ENCODE measurements at places on chromosomes 5 and 9.

DNA sequence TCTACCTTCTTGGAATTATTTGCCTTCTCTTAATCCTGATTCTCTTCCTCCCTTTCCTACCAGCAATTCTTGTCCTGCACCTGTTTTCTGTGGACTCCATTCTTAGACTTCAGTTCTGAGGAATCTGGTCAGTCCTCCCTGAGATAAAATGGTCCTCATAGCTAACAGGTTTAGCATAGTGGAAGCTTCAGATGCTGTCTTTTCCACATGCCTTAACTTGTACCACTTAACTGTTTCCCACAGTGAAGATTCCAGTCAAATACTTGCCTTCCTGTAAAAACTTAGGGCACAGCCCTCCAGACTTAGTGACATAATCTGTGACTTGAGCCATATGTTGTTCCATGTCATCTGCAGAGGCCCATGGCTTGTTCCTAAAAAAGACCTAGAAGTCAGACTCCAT is 261.3 kb downstream of the CWC27 start:
- DNase-seq = no peak

GRCh38 chr9:72590824-72591223 is 69.4 kb downstream of the TMC1 start:
- no peak for DNase-seq

DNA sequence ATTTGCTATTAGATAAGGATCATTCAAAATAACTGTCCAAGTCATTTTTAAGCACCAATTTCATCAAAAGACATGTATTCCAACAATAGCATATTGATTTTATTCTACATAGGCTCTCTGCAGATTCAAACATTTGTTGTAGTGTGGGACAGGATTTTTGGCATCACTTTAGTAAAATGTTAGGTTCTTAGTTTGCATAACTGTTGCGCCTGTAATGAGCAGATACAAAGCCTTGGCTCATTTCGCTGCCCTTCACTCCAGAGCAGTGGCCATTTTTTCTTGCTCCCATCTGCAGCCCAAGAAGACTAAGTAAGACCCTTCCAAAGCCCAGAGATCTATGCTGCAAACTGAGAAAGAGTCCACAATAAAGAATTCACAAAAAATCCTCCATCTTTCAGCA is 446.0 kb upstream of the MPDZ start:
- no peak for DNase-seq

DNA sequence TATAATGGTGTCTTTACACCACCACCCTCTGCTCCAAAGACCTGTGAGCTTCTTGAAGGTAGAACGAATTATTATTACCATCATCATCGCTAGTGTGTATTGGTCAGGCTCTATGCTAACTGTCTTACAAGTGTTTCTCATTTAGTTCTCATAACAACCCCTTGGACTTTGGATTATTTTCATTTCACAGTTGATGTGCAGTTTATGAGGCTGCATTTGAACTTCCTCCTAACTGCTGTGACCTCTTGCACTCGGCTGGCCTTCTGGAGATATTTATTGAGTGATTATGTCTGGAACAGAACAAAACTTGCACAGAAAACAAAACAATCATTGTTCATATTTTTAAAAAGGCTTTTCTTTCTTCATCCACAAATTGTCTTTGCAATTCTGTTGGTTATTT is 306.3 kb upstream of the SGCD start:
- DNase-seq = no peak

GRCh38 chr5:99675974-99676373 is 747.2 kb upstream of the CHD1 start:
- DNase-seq = no peak

- DNase-seq = no peak
Measured at GRCh38 chr9:104589626-104590025, 9.6 kb downstream of the OR13C5 start.

DNA sequence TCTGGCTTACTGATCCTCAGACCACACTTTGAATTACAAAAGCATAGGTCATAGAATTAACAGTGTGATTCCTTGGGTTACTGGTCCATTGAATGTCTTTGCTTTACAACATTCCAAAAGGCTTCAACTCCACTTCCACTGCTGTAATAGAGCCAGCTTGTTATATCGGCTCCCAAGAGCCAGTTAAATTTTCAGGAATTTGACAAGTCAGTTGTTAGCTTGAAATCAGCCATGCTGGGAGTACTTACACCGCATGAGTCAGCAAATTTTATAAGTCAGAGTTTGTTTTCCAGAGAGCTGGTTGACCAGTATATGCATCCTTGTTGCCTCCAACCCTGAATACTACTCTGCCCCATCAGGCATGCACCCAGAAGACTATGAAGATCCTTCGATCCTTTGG is 73.1 kb downstream of the FOXB2 start:
- DNase-seq = no peak

- DNase-seq = no peak
Measured at GRCh38 chr5:156052656-156053055, 274.3 kb upstream of the SGCD start.

DNA sequence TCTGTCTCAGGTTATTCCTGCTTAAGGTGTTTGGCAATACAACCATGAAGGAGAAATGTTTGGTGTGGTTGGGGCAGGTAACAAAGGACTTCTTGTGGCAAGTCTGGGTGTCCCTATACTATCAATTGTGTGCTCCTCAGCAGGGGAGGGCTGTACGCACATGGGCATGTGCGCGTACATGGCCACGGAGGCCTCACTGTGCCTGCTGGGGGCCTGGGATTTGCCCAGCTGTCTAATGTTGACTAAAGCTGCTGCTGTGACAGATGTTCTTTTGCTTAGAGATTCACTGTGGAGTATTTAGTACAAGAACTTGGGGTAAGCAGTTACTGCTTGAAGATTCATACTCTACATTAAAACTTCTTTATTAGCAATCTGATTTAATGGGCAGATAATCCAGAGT is 97.5 kb downstream of the HSPA4 start:
- DNase-seq = no peak

GRCh38 chr9:75390951-75391350 is 302.6 kb downstream of the OSTF1 start:
- DNase-seq = no peak

DNA sequence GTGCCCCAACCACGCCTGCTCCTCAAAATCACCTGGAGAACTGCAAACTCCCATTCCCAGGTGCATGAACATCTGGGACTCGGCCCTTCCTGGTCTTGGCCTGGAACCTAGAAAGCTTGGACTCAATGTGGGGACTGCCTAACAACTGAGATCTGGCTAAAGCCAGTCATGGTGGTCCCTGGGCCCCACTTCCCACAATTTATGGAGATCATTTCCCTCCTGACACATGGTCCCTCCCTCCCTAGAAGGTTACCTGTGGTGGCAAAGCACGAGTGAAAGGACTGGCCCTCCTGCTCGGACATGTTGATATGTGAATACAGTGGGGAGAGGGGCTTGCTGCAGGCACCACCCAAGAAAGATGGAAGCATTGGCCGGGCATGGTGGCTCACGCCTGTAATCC is 18.8 kb downstream of the BICD2 start:
- DNase-seq = no peak

- no peak for DNase-seq
Measured at GRCh38 chr9:89361031-89361430, 42.7 kb downstream of the SECISBP2 start.
